ENCODE measurements at places on chromosomes 2 and 18.

GRCh38 chr18:60445341-60445740 is 72.8 kb upstream of the MC4R start:
- DNase-seq = no peak

DNA sequence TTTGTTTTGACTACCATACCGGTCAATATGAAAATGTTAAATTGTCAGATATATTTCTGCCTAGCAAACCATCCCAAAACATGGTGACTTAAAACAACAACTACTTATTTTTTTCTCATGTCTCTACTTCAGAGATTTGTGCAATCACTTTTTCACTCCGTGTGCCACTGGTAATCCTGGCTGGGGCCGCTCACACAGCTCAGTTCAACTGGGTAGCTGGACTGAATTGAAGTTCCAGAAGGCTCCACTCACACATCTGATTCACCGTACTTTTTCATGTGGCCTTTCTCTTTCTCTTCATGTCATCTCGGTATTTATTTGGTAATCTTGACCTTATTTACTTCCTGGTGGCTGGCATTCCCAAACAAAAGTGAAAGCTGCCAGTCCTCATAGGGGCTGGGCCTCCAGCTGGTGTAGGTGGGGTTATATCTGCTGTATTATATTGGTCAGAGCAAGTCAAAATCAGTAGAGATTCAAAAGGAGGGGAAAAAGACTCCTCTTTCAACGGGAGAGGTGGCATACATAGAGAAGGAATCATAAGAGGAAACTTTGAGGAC is 513.9 kb upstream of the NXPH2 start:
- DNase-seq = no peak

DNA sequence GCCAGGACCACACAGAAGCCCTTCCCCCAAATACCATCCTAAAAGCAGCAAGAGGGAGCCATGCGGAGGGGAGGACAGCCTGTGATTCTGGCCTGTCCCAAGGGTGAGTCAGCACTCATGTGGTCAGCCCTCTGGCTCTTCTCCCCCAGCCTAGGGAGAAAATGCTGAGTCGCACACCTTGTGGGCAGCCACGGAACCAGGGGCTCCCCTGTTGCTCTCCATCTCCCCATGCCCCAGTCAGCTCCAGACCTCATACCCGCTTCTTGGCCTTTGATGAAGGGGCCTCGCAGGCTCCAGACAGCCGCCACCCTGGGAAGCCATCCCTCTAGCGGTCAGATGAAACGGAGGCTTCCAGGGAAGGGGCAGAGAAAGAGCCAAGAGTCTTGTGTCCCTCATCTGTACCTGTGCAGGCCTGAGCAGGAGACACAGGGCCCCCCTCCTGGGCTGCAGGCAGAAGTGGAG is 181.3 kb upstream of the SIX2 start:
- DNase-seq = no peak

DNA sequence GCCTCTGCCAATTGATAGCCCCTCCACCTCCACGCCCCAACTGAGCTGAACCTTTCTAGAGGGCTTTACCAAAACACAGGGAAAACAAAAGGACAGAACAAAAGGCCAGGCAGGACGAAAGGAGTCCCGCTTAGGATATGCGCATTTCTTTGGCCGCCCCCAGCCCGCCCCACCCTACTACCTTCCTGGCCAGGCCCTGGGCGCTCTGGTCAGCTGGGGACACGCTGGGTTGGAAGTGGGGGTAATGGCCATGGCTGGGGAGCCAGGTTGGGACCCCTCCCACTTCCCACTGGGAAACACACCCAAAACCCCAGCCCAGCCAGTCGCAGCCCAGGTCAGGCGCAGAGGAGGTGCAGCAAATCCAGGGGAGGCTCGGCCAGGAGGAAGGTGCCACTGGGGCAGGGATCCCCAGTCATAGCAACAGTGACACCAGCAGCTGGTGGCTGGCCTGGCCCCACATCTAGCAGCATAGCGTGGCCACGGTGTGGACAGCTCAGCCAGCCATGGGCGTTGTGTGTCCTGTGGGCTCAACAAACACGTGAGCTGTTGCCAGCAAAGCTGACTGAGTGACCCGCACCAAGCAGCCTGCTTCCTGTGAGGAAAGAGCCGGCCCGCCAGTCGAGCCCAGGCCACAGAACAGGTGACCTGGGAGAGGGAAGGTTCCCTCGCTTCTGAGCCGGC is 24.6 kb upstream of the B3GNT7 start:
- no peak for DNase-seq

DNA sequence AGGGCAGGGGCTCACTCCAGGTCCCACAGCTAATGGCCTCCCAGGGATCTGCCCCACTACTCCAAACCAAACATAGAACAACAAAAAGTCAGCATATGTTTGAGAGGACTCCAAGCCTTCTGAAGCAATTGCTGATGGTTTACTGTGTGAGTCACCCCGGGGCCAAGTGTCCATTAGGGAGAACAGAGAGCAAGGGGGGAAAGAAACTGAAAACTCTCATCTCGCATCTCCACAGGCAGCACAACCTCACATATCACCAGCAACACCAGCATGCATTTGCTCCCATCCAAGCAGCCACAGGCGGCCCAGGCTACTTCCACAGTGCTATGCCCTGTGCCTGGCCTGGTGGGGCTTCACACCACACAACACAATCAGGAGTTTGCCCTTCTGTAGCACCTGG is 39.1 kb downstream of the CYRIA start:
- DNase-seq = no peak

Data from substantia nigra (tissue), 51 donors.